ENCODE measurements at places on chromosomes 13 and 19. TPM values are rescaled to one million over a fixed set of nuclear protein-coding genes. Genes with fewer than 3 reads are reported as not detected.

The PSG11 gene
- total RNA-seq: not detected

The IRGC gene
- total RNA-seq: not detected

The ZNF571 gene
- 0.10 TPM for total RNA-seq

The CRLF1 gene
- 43.0 TPM for total RNA-seq

The ZNF382 gene
- total RNA-seq: not detected

The EDDM13 gene
- total RNA-seq: not detected

The ZNF765 gene
- 6.7 TPM for total RNA-seq

The CGB5 gene
- not detected for total RNA-seq
